Tibial artery (tissue), 4 donors: ENCODE measurements at places on chromosomes 4 and X.

- no peak for DNase-seq
These were observed 271.2 kb downstream of the NLGN4X start for GRCh38 chrX:5957506-5957905.

DNA sequence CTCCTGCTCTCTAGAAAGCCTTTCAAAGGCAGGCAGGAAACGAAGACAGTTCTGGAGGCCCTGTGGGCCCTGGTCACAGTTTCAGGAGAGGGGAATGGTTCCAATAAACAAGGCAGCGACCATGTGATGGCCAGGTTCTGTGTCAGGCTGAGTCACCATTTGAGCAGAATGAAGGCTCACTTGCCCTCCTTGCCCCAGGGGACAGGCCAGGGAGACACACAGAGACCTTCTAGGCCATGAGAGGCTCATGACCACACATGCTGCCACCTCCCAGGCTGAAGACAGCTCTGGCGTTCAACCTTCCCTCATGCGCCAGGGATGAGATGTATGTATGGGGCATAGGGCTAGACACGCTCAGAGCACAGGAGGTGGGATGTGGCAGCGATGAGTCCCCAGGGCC lies 22.9 kb upstream of the TRIM2 start:
- DNase-seq = no peak

- DNase-seq = no peak
These were observed 190.7 kb downstream of the ZNF674 start for GRCh38 chrX:46354481-46354880.

DNA sequence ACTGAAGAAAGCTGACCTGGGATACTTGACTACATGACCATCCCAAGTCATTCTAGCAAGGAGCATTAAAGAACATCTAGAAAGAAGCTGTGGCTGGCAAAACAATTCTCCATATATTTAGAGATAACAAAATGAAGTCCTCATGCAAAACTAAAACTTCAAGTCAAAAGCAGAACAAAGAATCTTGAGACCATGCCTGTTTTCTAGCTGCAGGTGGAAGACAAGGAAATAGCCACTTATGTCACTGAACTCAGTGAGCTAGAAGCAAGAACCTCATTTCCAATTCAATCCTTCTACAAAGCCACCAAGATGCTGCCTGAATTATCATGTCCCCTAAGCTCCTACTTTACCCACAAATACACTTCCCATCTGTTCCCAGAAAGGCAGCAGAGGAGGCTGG lies 13.8 kb downstream of the USP46 start:
- no peak for DNase-seq

DNA sequence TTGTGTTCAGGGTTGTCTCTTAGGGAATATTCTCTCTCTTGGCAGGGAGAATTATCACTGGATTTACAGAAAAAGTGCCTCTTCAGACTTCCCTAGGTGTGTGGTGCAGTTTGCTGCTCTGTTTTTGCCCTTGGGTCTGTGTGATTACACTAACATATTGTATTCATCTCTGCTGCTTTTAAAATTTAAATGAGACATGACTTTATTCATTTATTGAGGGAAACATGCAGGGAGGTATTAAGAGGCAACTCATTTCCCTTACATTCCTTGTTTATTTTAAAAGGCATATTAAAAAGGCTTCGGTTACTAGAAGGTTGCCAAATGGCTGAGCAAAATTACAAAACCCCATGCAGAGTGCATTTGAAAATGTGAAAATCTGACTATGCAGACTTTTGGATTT lies 135.1 kb upstream of the GEMIN8 start:
- DNase-seq = no peak

DNA sequence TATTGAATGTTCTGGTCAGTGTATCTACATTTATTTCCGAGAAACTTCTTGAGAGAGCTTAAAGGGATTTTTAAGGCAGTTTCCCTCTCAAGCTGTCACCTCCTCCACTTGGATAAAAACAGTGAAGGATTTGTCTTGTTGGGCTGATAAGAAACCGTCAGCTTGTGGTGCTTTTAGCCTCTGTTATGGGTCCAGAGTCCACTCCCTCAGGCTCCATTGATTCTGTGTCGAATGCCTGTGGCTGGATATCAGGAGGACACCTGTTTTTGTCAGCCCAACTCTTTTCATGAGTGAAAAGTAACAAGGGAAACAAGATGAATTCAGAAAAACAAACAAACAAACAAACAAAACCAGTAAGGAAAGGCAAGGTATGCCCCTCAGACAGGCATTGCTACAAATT lies 12.4 kb downstream of the CLCN4 start:
- DNase-seq = no peak

GRCh38 chr4:168319486-168320019 lies 1.0 kb upstream of the DDX60 start:
- no peak for DNase-seq

DNA sequence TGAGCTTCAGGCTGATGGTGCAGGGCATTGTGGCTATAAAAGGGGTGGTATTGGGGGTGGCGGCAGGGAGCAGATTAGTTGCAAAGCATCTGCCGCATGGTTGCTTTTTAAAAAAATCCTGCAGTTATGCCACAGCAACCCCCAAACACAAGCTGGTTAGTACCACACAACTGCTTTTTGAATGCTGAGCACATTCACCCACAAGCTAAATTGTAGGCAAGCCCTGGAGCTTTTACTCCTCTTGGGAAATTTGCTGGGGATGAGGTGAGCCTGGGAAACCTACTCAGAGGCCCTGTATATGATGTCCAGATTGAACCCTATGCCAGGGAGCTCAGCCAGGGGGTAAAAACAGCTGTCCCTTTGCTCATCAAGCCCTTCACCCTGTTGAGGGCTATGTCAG lies 33.8 kb upstream of the TRIM2 start:
- no peak for DNase-seq

DNA sequence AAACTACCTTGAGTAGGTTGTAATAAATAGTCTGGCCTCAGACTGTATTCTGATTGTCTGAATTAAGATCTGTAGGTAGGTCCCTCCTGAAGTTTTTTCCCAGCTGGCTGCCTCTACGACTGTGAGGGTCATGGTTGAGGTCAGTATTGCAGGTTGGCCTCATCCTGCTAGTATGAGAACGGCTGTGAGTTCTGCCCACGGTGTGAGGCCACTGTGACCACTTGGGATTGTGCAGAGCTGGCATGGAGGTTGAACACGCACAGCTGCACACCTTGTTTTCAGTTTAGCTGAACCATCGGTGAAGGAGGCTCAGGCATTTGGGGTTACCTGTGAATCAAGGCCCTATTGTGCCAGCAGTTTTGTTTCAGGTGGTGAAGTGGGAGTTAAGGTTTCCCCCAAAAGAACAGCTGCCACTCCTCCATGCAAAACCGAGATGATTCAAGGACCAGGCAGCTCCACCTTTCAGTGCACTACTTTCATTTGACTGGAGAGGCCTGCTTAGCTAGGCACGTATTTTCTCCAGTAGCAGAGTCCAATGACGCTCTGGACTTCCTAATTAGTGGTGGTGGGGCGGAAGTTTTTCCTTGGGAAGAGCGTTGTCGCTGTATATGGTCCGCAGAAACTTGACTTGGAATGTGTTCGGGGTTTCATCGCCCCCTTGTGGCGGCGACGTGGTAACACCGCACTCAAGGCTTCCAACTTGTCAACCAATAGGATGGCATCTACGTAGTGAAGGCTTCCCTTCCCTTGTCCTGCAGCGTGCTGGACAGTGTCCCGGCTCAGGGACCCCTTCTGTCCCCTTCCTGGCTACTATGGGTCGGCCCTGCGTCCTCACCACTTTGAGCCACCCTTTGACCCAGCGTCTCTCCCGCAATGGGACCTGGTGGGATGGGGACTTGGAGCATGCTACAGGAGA lies 13.8 kb downstream of the CMC4 start:
- DNase-seq = peak; percentile 53

DNA sequence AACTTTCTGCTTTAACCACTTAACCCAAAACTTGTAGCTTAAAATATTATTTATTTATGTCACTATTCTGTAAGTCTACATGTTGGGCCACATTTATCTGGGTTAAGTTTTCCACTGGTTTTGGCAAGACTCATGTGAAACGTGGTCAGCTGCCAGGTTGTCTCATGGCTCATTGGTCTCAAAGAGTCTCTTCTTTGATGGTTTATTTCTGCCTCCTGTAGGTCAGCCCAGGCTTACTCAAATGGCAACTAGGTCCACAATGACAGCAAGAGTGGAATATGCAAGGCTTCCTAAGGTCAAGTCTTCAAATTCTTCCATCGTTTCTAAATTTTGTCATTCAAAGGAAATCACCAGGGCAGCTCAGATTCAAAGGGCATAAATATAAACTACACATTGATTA lies 828.7 kb downstream of the PCDH7 start:
- DNase-seq = peak; percentile 10

- no peak for DNase-seq
These were observed 330.4 kb downstream of the GBA3 start for GRCh38 chr4:23023121-23023520.

- no peak for DNase-seq
These were observed 28.7 kb downstream of the DOK7 start for GRCh38 chr4:3491681-3492405.

- no peak for DNase-seq
These were observed 12.9 kb upstream of the NUDT9 start for GRCh38 chr4:87409420-87409939.

DNA sequence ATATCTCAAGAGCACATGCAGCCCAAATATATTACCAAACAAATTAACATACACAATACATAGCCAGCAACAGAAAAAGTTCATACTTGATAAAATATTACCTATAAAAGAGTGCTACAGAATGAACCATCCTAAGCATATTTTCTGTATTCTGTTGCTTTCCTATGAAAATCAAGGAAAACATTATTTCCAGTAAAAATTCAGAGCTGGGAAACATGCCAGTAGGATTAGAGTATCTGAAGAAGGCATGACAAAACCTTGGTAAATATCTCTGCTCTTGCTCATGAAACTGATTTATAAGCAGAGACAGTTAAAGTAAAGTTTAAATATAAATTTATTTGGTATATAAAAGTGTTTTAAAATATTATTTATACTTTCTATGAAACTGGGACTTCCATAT lies 599.7 kb downstream of the ARAP2 start:
- DNase-seq = no peak

- no peak for DNase-seq
These were observed 68.0 kb downstream of the TMA16 start for GRCh38 chr4:163562496-163562895.

DNA sequence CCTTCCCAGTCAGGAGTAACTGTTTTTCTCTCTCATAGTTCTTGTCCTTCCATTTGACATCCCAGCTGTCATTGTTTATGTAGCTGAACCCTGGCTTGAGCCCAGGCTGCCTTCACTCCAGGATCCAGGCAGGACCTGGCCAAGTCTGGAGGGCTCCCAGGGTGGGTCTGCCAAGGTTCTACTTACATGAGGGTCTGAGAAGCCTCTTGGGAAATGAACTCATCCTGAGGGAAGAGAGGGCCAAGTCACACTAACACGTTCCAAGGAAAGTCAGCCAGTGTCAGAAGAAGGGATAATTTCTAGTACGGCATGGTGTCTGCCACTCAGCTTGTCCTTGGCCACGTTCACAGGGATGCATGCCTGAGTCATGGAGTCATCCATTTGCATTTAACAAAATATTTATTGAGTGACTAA lies 54.8 kb upstream of the SRD5A3 start:
- DNase-seq = peak; percentile 35

DNA sequence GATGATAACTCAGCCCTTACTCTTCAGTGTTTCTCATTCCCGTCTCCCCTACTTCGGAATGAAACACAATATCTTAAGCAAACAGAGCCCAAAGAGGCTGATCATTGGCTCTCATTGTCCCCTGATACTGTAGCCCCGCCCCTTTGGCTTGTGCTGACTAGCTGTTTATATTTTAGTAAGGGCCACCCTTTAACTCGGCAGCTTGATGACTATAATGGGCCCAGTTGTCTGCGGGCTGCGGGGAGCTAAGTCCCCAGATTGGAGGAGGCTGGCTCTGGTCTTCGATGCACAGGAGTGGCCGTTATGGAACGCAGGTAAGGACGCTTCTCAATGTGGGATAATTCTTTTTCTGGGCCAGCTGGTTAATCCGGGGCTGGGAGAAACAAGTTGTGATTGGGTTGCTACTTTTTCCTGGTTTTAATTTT lies at the start of gene TRIM2:
TRIM2 (plus strand) TSS at position 197 of the 425 bp plus-strand sequence; CDS start at position 285, 88 bp downstream.
- peak; percentile 72 for DNase-seq

- no peak for DNase-seq
These were observed 1057.9 kb upstream of the DIAPH2 start for GRCh38 chrX:95626748-95627147.

DNA sequence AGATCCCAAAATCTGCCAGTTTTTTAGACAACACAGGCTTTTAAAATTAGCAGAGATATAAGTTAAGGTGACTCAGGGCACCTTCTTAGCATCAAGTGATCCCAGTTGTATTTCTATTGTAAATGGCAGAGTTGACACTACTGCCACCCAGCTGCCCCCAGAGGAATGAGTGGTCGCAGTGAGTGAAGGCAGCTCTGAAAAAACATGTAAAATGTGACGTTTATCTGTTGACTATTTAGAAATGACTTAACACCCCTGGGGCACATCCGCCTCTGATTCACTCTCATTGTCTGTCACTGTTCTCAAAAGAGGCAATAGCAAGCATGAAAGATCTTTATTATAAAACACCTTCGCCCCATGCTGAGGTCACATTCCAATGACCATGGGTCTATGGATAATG lies 592.4 kb downstream of the ACTRT1 start:
- DNase-seq = no peak

- no peak for DNase-seq
These were observed 30.8 kb downstream of the NBDY start for GRCh38 chrX:56759736-56760409.

DNA sequence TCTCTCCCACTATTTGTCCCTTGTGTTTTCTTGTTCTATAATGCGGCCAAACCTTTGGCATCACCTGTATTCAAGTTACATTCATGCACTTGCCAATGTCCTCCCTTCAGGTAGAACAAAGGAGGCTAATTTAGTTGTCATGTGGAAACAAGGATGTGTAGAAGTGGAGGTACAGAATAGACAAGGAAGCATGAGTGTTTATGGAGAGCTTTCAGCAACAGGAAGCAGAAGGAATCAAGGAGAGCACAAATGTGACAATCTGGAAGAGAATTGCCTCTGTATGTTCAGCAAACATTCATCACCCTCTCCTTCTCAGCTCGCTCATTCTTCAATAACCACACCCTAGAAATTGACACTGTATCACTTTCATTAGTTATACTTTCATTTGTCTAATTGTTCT lies 103.4 kb downstream of the SLC7A11 start:
- no peak for DNase-seq

- no peak for DNase-seq
These were observed 98.3 kb downstream of the ITM2A start for GRCh38 chrX:79268788-79269187.

GRCh38 chrX:102624105-102624504 lies 24.8 kb downstream of the ARMCX5 start:
- DNase-seq = no peak

GRCh38 chr4:84857296-84857695 lies 109.2 kb downstream of the WDFY3 start:
- DNase-seq = no peak

GRCh38 chr4:89009115-89009514 lies 47.9 kb downstream of the FAM13A start:
- no peak for DNase-seq

- DNase-seq = peak; percentile 47
These were observed 86.7 kb downstream of the ATP8A1 start for GRCh38 chr4:42570221-42570620.

GRCh38 chrX:30659421-30659820 lies 6.2 kb downstream of the GK start:
- no peak for DNase-seq
